ENCODE measurements at places on chromosomes 3 and 15.

DNA sequence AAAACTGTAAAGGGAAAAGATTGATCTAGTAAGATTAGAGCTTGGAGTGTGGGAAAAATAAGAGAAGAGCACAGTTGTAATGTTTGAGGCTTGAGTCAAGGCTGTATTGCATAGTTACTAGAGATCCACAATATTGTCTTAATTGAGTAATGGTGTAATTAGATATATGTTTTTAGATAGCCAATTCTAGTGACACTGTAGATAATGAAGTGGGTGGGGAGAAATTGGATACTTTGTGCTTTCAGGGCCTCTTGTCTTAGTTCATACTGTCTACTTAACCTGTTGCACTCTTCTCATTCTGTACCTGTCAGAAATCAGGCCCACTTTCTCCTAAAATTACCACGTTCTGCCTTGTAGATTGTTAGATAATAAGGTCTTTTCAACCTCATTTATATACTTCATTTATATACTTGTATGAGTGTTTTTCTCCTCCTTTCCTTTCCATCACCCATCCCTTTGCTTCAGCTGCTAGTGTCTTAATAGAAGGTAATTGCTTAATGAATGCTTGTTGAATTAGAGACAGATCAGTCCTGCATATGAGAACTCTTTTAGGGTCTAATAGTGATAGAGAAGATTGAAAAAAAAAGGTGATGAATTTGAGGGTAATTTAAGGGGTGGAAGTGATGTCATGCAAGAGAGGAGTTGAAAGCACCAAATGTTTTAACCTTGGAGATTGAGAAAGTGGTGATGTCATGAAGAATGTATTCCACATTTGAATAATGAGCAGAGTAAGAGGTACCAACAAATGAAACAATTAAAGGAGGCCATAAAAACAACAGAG is 32.0 kb downstream of the PIK3CA start:
- DNase-seq: no peak

DNA sequence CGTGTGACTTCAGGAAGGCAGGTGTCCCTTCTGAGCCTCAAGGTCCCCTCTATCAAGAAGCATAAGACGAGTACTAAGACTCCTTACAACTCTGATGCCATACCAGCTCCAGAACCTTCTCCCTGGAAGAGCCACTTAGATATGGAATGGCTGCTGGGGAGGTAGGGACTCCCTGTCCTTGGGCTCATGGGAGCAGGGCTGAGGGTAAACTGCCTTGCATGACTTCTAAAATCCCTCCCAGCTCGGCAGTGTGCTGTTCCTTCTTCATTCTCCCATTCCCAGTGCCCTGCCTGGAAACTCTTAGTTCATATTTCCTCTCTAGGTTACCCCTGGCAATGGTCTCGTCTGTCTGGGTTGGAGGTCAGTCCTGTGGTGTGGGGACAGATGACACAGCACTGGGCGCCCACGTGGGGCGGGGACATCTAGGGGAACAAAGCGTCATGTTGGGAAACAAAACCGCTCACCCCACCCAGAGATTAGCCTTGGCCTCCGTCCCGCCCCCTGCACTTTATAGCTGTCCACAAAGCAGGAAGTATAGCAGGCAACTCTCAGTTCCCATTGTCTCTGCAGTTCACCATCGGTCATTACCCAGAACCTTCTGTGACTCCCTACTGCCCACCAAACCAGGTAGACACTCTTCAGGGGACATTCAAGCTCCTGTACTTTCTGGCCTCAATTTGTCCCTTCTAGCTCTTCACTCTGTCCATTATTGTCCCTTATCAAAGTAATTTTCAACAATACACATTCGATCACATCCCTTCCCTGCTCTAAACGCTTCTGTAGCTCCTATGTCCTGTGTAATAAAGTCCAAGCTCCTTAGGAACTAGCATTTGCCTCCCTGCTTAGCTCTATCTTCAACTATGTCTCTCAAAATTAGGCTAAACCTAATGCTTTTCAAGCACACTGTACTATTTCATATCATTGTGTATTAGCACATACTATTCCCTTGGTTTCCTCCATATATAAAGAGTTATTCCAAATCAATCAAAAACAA is 73.8 kb downstream of the IQSEC1 start:
- no peak for DNase-seq

DNA sequence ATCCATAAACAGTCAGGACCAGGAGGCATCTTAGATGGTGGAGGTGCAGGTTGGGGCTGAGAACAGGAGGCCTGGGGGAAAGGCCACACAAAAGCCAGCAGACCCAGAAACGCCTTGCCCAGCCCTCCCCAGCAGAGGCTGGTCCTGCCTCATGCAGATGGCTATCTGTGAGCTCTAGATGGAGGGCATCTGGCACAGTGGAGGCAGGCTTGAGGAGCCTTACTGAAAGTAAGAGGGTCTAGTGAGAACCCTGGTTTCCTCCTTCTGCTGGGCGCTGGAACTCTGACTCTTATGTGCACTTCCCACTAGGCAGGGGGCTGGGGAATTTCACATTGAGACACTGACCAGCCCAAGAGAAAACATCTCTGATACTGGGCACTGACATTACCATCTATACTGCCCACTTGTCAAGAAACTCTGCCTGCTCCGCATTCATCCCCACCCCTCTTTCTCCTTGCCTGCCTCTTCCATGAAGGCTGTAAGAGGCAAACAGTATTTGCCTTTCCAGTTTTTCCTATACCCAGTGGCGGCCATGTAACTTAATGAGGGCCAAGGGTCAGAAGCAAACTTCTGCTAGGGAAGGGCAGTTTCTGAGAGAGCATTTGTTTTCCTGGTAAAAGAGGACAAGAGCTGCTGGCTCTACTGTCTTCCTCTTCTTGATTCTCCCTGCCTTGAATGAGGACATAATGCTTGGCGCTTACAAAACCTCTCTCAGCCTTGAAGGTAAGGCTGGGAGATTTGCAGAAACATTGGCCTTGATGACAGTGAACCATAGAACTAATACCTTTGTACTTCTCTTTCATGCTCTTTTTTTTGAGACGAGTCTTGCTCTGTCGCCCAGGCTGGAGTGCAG is 4.4 kb upstream of the SCN5A start:
- DNase-seq: no peak

DNA sequence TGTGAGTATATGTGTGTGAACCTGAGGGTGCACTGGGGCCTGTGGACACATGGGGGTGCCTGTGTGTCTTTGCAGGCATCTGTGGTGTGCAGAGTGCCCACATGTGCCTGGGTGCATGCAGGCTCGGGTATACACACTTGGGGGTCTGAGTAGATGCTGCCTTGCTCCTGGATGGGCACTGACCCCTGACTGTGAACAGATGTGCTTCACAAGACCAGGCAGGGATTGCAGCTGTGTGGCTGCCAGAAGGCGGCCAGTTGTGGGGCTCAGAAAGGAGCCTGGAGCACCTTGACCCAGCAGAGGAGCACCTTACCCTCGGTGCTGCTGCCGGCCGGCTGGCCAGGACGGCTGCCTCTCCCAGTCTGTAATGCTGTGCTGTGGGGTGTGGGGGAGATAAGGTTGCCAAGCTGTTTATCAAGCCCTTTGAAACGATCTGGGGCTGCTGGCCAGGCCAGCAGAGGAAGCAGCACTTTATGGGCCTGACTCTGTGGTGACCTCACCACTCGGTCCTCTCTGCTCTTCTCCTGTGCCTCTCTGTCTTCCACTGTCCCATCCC is 55.5 kb upstream of the MRPS22 start:
- no peak for DNase-seq

DNA sequence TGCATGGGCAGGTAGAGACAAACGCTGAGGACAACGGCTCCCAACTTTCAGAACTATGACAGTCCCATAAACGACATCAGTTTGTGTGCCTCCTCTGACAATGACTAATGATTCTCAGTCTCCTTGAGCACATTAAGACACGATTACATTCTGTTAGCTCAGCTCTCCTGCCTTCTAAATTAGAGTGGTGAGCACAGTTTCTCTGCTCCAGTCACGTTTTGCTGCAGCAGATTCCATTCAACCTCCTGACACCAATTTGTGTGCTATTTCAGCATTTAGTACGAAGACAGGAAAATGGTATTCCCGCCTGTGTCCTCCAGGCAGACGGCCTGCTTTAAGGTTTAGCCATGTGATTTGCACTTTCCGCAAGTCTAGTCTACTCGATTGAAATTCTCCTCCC is 458.4 kb upstream of the CFAP20DC start:
- DNase-seq: no peak

DNA sequence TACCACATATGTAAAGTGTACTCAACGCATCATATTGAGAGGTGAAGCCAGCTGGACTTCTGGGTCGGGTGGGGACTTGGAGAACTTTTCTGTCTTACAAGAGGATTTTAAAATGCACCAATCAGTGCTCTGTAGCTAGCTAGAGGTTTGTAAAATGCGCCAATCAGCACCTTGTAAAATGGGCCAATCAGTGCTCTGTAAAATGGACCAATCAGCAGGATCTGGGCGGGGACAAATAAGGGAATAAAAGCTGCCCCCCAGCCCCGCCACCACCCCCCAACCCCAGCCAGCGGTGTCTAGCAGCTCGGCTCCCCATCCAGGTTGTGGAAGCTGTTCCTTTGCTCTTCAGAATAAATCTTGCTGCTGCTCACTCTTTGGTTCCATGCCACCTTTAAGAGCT is 6.2 kb upstream of the IVD start:
- no peak for DNase-seq

GRCh38 chr3:62323241-62323640 is 50.1 kb downstream of the FEZF2 start:
- DNase-seq: no peak

DNA sequence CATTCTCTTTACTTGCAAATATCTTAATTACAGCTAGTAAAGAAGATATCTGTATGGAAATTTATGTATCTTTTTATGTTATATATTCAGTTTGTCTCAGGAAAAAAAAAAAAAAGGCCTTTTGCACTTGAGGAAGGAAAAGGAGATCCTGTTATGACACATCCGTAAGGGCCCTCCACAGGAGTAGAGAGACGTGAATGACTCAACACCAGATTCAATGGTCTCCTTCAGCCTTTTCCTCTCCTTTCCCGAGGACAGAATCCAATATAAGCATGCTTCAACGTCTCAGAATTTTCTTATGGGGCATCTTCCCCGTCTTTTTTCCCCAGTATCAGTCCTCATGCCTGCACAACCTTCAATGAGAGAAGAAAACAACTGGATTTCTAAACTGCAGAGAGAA is 340.3 kb downstream of the NTRK3 start:
- no peak for DNase-seq

DNA sequence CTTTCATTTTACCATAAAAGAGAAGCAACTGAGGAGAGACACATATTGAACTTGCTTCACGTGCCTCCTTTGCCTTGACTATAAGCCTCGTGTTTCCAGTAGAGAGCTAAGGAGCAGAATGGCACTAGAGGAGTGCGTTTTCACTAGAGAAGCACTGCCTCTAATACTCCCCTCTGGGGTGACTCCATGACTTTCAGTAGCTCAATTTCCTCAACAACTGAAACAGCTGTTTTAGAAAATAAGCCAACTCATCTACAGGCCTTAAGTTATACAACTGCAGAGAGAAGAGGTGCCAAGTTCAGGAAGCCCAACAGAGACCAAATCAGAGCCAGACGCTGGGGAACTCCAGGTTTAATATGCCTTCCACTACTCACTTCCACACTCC is 1.9 kb downstream of the UBP1 start:
- DNase-seq: no peak

- no peak for DNase-seq
These were observed 10.1 kb downstream of the CEMIP start for GRCh38 chr15:80789296-80789695.

- DNase-seq: no peak
These were observed 70.5 kb upstream of the PPIB start for GRCh38 chr15:64233299-64233698.

- DNase-seq: no peak
These were observed 12.9 kb downstream of the IDH3A start for GRCh38 chr15:78162038-78162437.

GRCh38 chr3:182789371-182789770 is 3.9 kb upstream of the ATP11B start:
- no peak for DNase-seq

- DNase-seq: no peak
These were observed 30.2 kb upstream of the FURIN start for GRCh38 chr15:90838139-90838538.

GRCh38 chr3:125349556-125350165 is 25.5 kb downstream of the ZNF148 start:
- DNase-seq: no peak

DNA sequence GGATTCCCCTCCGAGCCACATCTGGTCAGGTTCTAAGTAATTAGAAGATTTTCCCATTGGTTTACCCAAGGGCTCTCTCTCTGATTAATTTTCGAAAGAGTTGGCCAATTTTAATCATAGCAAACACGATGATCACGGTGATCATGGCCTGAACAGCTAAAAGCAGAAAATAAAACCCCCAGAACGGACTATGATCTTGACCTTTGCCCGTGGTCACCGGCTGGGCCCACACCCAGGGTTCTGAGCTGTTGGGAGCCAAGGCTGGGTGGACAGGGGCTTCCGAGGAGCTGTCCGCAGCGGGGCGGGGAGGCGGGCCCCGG is 2.6 kb downstream of the GP5 start:
- DNase-seq: no peak

- DNase-seq: no peak
These were observed 84.8 kb upstream of the LRIG1 start for GRCh38 chr3:66585520-66586095.

DNA sequence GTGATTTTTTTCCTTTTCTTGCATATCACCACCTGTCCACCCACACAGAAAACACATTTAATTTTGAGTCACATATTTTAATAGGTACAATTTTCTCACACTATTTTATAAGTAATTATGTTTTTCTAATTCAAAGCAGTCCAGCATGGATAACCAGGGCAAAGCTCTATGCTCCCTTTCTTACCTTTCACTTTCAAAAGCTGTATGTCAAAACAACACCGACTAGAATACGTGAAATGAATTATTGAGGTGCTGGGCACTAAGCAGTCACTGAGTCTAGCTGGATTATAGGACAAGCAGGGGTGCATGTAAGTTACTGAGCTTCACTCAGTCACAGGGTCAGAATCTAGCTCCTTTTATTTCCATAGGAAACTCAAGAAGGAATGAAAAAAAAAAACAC is 60.6 kb downstream of the LSAMP start:
- no peak for DNase-seq
